ENCODE measurements at places on chromosomes 1 and 21.
A peak's percentile ranks its signal among the peaks of the same experiment; 100 is the strongest.

- DNase-seq: peak; percentile 67
Observed at GRCh38 chr1:37811027-37811655, 3.1 kb upstream of the YRDC start.

DNA sequence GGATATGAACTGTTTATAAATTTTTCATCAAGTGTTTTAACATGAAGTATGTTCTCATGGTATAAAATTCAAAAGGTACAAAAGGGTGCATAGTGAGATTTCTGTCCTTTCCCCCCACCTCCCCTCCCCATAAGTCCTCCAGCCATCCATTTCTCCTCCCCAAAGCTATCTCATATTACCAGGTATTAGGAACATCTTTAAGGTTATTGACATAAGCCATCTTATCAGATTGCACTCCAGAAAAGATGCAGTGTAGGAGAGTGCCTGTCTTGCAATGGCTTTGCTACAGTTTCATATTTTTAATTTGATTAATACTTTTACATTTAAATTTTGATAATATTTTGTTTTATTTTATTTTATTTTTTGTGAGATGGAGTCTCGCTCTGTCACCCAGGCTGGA, 13.5 kb upstream of the HPCAL4 start:
- DNase-seq: no peak

DNA sequence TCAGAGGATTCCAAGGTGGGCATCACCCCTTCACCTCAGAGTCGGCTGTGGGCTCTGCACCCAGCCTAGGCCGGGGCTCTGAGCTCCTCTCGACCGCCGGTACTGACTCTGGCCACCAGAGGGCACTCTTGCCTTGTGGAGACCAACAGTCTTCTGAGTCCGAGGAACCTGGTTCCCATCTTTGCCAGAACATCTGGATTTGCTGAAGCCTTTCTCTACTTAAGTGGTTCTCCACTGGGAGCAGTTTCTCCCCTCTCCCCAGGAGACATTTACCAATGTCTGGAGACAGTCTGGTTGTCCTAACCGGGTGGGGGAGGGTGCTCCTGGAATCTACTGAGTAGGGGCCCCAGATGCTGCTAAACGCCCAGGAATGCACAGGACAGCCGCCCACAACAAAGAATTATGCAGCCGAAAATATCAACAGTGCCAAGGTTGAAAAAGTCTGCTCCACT, 9.4 kb downstream of the ETV3L start:
- DNase-seq: peak; percentile 89

GRCh38 chr1:222815440-222815765, 564 bp downstream of the DISP1 start:
- DNase-seq: no peak

DNA sequence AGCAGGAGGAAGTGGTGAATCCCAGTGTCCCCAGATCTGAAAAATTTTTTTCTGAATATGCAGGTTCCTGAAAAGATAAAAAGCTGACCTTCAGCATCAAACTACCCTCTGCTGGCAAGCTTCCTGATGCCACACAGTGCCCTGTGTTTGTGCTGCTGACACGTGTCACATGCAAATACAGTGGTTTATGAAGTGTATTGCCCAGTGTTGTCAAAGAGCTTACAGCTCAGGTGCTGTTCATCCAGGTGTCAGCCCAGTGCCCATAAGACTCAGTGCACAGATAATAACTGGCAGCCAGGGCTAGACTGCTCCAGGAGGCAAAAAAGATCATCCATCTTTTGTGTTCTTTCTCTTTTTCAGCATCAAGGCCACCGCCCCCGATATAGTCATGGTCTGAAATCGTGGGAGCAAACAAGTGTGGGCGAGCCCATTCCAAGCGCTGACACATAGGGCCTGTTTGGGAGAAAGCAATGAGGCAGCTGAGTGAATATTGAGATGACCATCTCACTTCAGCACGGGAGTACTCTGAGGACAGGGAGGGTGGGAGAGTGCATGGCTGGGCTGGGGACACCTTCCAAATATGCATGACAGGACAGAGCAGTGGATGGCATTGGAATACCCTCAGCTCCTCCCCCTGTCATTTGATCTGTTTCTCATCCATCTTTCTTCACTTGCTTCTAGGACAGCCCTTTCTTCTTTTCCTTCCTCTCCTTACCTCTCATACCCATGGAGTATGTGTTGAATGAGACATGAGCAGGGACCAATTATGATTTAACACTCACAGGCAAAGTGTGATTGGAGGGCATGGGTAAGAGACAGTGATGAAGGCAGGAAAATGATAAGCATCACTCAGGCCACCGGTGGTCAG, 6.4 kb upstream of the KCNK1 start:
- no peak for DNase-seq

DNA sequence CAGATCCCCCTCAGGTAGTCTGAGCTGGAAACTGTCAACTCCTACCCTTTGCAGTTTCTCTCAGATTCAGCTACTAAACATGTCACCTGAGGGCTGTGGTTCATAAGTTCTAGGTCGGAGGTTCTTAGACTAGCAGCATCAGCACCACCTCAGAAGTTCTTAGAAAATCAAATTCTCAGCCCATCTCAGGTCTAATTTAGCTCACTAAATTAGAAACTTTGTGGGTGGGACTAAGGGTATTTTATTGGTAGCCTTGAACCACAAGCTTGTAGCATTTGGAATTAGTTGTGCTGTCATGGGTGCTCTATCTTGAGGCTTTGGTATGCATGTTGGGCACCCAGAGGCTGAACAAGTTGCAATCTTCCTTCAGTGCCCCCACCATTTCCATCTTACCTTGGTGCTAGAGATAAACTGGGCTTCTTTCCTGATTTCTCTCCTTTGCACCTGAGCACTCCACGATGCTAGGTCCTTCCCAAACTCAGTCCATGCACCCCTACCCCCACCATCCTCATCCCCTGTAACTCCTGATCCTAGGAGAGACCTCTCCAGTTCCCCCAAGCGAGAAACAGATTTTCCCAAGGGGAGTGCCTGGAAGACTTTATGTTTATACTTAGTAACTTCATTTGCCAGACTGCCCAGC, 54.2 kb downstream of the S1PR1 start:
- no peak for DNase-seq

DNA sequence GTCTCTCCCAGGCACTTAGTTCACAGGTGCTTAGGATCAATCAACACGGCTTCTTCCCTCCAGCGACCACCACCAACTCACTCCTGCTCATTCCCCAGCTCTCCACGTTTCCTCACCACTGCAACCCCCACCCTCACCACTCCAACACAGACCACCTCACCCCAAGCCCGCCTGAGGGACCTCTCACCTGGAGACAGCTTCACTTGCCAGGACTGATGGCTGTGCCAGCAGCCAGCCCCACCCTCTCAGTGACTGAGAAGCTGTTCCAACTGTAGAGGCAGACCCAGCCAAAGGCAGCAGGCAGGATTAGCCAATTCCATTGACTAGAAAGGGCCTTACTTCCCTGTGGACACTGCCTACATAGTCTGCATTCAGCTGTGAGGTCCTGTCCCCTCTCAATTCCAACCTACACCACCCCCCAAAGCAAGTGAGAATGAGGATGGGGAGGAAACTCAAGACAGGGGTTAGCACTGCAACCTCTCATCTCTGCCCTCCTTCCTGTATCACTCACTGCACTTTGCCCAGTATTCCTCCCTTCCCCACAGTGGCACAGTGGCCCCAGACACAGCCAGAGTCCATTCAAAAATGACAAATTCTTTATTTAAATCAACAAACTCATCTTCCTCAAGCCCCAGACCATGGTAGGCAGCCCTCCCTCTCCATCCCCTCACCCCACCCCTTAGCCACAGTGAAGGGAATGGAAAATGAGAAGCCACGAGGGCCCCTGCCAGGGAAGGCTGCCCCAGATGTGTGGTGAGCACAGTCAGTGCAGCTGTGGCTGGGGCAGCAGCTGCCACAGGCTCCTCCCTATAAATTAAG, 7.6 kb downstream of the TAGLN2 start:
- DNase-seq: peak; percentile 78

GRCh38 chr21:34807881-34808568, 139.2 kb downstream of the CLIC6 start:
- no peak for DNase-seq

- peak; percentile 91 for DNase-seq
Observed at GRCh38 chr1:150149271-150150132, at the start of gene PLEKHO1. Gene PLEKHO1 (plus strand): TSS chr1:150149916. CDS start chr1:150150258, 342 bp downstream.

- DNase-seq: no peak
Observed at GRCh38 chr1:153805042-153805745, 30.0 kb downstream of the SLC27A3 start.

- DNase-seq: no peak
Observed at GRCh38 chr1:150514913-150515327, 632 bp upstream of the FALEC start.

DNA sequence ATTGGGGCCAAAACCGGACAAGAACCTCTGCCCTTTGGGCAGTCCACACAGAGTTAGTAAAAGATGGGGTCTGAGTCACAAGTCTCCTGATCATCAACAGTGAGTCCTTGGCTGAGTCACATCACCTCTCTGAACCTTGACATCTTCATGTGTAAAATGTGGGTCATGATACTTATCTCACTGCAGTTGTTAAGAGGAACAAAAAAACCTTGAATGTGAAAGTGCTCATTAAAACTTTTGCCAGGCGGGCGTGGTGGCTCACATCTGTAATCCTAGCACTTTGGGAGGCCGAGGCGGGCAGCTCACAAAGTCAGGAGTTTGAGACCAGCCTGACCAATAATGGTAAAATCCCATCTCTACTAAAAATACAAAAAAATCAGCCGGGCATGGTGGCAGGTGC, 15.7 kb downstream of the S100A16 start:
- no peak for DNase-seq

DNA sequence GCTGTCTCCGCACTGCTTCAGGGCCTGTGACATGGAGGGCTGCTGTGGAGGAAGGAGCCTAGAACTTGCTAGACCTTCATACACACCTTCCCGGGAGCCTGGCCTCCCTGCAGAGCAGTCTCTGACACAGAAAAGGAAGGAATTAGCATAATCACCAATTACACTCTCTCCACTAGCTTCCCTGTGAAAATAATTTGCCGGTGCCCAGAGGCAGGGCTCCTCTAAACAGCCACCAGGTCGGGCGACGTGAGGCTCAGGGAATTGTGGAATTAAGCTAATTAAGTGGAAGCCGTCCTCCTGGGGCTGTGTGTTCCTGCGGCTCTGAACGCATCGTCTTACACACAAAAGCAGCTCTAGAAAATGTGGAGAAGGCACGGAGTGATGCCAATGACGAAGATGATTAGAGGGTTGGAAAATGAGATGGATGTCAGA, 82.6 kb downstream of the NENF start:
- DNase-seq: no peak

DNA sequence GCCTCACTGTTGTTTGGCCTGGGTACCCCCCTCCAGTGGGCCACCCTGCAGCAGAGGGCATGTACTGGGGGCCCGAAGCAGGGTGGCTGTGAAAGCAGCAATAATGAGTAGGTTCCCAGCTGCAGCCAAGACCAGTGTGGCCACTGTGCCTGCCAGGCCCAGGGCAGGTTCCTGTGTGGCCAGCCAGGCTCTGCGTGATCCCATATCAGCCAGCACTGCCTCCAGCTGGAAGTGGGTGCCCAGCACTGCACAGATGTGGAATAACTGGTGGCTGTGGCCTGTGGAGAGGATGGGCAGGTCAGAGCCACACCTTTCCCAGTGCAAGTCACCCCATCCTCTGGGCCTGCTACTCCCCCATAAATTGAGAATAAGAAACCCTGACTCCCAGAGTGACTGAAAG, 2.1 kb downstream of the BGLAP start:
- no peak for DNase-seq

DNA sequence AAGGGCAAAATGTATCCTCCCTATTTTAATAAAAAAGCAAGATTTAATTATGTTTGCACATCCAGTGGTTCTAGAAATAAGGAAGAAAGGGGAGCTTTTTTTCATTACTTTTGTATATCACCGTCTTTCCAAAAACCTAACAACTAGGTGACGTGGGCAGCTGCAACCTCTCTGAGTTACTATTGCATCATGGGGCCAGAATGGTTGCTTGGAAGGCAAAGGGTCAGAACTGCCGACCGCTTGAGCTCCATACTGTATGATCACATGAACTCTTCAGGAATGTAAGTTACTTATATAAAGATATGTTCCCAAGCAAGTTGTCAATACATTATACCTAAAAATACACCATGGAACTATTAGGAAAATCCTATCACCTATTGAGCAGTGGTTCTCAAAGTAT, 85.6 kb upstream of the HIVEP3 start:
- no peak for DNase-seq

- no peak for DNase-seq
Observed at GRCh38 chr1:219066631-219067349, 106.9 kb upstream of the LYPLAL1 start.

GRCh38 chr1:75615613-75616435, 4.9 kb upstream of the SLC44A5 start:
- peak; percentile 71 for DNase-seq

DNA sequence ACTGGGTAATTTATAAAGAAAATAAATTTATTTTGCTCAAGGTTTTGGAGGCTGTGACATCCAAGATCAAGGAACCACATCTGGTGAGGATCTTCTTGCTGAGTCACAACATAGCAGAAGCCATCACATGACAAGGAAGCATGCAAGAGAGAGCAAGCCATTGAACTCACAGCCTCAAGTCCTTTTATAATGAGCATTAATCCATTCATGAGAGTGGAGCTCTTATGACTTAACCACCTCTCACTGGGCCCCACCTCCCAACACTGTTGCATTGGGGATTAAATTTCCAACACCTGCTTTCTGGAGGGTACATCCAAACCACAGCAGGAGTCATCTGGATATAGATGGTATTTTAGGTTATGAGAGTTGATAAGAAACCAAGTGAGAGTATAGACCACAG, 20.6 kb upstream of the EGLN1 start:
- no peak for DNase-seq

GRCh38 chr1:56505792-56506743, 73.3 kb downstream of the PLPP3 start:
- DNase-seq: peak; percentile 37

- no peak for DNase-seq
Observed at GRCh38 chr1:198168227-198168626, 11.4 kb downstream of the NEK7 start.

GRCh38 chr1:43921022-43921421, 12.6 kb upstream of the ARTN start:
- DNase-seq: no peak

DNA sequence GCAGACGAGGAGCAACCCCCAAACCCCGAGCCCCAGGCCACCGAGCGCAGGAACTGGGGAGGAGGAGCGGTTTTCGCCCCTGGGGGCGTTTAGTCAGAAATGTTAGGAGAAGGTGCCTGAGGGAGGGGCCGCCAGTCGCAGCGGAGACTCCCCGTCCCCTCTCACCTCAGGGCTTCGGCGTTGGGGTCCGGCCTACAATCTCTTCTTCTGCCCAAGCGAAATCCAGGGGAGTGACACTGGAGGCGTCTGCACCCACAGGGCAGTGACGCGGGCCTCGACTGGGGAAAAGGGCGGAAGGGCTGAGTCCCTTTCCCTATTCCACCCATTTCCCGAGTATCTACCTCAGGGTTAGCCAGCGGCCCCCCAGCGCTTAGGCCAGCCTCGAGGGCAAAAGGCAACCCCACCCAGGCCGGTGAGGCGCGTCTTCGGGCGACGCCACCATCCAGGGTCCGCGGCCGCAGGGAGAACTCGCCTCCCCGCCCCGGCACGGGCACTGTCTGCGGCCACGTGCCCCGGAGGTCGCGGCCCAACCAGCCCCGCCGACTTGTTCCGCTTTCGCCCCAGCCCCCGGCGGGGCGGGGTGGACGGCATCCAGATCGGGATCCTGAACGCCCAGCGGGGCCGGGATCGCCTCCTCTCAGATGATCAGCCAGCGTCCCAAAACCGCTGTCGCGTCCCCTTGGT, 118.7 kb upstream of the BARHL2 start:
- no peak for DNase-seq

Data from right hindlimb (tissue), 1 donor.